ENCODE measurements at places on chromosomes 5 and 9. TPM values are rescaled to one million over a fixed set of nuclear protein-coding genes. Genes with fewer than 3 reads are reported as not detected.

RPL35 gene
- 2,370 TPM for total RNA-seq

MZB1 gene
- total RNA-seq: 0.16 TPM

LHFPL2 gene
- 78.5 TPM for total RNA-seq

ZFR gene
- 80.2 TPM for total RNA-seq

DNM1 gene
- total RNA-seq: 0.69 TPM

NUTM2G gene
- not detected for total RNA-seq

WDR38 gene
- not detected for total RNA-seq

ZNF484 gene
- 14.4 TPM for total RNA-seq

IFNA13 gene
- not detected for total RNA-seq

C5orf46 gene
- total RNA-seq: not detected

NR2F1-AS1 gene
- total RNA-seq: 3.7 TPM

STING1 gene
- total RNA-seq: 53.7 TPM

KCNV2 gene
- total RNA-seq: not detected

PTPRD gene
- total RNA-seq: 2.0 TPM

LEAP2 gene
- total RNA-seq: under 0.01 TPM

CDH9 gene
- not detected for total RNA-seq

F2RL1 gene
- total RNA-seq: 111 TPM

PDE6A gene
- 0.06 TPM for total RNA-seq

SIT1 gene
- total RNA-seq: not detected

CORO2A gene
- 2.6 TPM for total RNA-seq

SPOUT1 gene
- total RNA-seq: 23.9 TPM

NKD2 gene
- total RNA-seq: 3.1 TPM

TMEM252 gene
- total RNA-seq: not detected

INSL6 gene
- total RNA-seq: not detected

FOXB2 gene
- not detected for total RNA-seq

ZBED3 gene
- total RNA-seq: 2.0 TPM

PCDHGA3 gene
- 0.32 TPM for total RNA-seq

RMRP gene
- 15,158 TPM for total RNA-seq

GABRG2 gene
- total RNA-seq: not detected

LMBRD2 gene
- 12.1 TPM for total RNA-seq

PDE8B gene
- not detected for total RNA-seq

SPINK13 gene
- total RNA-seq: not detected

IL31RA gene
- total RNA-seq: 0.06 TPM

BTNL8 gene
- total RNA-seq: not detected

STPG3 gene
- not detected for total RNA-seq

IL5 gene
- not detected for total RNA-seq

BTNL3 gene
- not detected for total RNA-seq

ANKRD31 gene
- total RNA-seq: under 0.01 TPM

TUSC1 gene
- 6.8 TPM for total RNA-seq

TMCO6 gene
- total RNA-seq: 15.4 TPM

SCGB3A2 gene
- not detected for total RNA-seq

GFI1B gene
- total RNA-seq: not detected

ZNF883 gene
- total RNA-seq: 0.50 TPM

TRIP13 gene
- 25.1 TPM for total RNA-seq

TAL2 gene
- not detected for total RNA-seq

All from bladder microvascular endothelial cell (primary cell).